ENCODE measurements at places on chromosomes 2 and 18.

- no peak for DNase-seq
These were observed 19.7 kb upstream of the CAPN13 start for GRCh38 chr2:30826916-30827315.

- DNase-seq: no peak
These were observed 141.2 kb downstream of the IKZF2 start for GRCh38 chr2:213010106-213010779.

- no peak for DNase-seq
These were observed 16.2 kb upstream of the MBD2 start for GRCh38 chr18:54240629-54241107.

DNA sequence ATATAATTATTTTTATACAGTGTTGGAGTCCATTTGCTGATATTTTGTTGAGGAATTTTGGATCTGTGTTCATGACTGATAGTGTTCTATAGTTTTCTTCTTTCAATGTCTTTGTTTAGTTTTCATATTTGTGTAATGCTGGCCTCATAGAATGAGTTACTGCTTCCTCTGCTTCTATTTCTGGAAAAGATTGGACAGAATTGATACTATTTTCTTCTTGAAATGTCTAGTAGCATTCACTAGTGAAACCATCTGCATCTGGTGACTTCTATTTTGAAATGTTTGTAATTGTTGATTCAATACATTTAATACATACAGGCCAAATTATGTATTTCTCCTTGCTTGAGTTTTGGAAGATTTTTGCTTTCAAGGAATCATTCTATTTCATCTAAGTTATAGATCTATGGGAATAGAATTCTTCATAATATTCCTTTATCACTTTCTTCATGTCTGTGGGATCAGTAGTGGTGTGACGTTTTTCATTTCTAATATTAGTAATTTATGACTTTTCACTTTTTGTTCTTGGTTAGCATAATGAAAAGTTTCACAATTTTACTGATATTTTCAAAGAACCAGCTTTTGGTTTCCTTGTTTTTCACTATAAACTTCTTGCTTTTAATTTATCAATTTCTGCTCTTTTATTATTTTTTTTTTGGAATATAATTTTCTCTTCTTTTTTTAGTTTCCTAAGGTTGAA, 509.9 kb upstream of the VRK2 start:
- DNase-seq: no peak

DNA sequence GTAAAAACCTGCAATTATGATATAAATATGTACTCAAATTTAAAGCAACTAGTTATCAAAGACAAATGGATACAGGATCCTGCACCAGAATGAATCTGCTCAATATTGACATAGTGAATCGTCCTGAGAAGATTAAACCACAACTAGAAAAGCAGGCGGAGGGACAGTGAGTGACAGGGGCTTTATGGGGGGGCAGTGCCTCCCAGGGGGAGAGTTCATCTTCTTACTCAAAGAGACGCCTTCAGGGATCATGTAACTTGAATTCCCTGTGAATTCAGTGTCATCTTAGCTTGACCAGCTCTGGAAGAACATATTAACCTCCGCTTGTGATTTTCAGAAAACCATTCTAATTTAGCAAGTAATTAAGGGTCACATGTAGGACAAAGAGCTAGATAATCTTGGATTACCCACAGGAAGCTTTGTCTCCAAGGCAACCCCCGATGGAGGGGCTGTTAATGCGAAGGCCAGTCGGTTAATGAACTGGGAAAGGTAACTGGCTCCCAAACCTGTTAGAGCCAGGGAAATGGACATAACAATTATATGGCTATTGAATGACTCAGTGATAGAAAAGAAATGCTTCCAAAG, 17.4 kb upstream of the LMAN1 start:
- DNase-seq: peak; percentile 88

DNA sequence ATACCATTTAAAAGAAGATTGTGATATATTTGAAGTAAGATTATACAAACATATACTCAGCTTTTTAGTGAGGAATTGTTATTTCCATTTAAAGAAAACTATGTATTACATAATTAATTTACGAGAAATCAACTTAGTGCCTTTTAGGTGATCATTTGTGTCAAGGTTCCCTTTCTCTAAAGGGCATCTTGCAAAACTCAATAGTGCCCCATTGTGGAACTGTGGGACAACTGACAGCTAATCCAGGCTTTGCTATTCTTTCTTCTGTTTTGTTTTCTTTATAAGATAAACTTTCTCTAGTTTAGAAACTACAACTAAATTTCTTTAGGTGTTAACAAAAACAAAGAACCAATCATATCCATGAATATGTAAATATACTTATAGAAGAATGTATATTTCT, 24.3 kb upstream of the VIT start:
- DNase-seq: no peak

DNA sequence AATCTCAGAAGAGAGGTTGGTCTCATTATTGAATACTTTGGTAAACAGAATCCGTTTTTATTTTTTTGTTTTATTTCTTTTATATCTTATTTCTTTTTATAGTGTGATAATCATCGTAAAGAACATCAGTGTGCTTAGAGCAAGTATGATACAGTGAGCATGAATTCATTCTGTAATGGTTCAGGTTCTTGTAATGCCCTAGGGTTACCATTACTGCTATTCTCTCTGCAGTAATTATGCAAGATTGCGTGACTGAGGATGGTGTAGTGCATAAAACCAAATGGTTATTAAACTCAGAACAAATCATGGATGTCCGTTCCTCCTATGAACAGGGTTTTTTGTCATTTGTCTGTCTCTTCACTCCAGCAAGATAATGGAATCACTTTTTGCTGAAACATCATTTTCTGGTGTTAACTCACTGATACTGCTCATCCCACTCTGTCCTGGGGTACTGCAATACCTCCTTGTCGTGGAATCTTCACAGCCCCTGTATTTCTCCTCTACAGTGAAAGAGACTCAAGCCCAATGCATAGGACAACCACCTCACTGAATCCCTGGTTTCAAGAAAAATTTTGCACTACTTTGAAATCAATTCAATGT, 274.8 kb upstream of the ST6GAL2 start:
- DNase-seq: no peak

DNA sequence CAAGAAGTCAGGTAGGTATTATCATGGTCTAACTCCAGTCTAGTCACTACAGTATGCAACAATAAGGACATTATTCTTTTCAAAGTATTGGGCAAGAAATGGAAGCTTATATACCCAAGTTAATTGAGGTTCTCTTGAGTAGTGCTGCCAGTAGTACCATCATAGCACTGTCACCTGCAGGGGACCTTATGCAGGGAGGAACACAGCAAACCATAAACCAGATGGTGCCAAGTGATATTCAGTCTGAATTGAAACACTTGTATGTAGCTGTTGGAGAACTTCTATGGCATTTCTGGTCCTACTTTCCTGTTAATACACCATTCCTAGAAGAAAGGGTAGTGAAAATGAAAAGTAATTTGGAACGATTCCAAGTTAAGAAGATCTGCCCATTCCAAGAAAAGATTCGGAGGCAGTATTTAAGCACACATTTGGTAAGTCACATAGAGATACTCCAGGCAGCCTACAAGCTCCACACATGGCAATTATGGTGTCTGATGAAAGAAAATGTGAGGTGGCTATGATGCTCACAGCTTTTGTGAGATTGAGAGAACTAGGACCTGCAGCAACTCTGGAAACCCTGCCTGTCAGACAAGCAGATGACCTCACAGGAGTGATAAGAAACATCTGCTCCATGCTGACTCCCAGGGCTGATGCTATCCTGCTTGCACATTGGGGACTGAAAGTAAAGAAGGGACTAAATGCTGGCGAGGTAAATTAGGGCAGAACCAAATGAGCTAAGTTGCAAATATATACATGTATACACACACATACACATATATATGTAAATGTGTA, 174.7 kb downstream of the MC4R start:
- DNase-seq: no peak

DNA sequence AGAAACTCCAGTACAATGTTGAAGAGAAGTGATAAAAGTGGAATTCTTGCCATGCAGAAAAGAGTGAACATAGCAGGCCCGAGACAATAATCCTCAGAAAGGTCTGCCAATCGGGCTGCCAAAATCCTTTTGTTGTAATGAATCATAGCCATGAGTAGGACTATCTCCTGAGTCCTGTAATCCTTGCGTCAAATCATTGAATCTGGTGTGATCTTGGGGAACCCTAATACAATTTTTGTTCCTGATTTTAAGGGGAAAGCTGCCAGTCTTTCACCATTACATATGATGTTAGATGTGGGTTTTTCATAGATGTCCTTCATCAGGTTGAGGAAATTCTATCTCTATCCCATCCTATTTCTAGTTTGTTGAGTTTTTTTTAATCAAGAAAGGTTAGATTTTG, 2.2 kb downstream of the TPGS2 start:
- no peak for DNase-seq

All from NCI-H187 treated with DMSO at 0.1 percent for 48 hours (cell line).